AG04449 (cell line): ENCODE measurements at places on chromosomes 13 and 19.
A peak's percentile ranks its signal among the peaks of the same experiment; 100 is the strongest.

DNA sequence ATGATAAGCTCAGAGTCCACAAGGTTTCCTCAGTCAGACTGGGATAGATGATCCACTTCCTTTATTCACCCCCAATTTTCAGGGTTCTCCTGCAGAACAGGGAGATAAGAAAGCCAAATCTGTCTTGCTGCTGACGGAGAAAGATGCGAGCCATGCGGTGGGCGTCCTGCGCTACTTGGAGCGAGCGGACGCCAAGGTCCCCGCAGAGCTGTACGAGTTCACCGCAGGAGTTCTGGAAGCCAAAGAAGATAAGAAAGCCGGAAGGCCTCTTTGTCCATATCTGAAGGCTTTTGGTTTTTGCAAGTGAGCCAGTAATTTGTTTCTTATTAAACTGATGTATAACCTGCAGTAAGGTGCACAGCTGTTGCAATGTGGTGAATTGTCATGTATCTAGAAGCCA is 66.7 kb downstream of the SLC7A9 start:
- no peak for DNase-seq

DNA sequence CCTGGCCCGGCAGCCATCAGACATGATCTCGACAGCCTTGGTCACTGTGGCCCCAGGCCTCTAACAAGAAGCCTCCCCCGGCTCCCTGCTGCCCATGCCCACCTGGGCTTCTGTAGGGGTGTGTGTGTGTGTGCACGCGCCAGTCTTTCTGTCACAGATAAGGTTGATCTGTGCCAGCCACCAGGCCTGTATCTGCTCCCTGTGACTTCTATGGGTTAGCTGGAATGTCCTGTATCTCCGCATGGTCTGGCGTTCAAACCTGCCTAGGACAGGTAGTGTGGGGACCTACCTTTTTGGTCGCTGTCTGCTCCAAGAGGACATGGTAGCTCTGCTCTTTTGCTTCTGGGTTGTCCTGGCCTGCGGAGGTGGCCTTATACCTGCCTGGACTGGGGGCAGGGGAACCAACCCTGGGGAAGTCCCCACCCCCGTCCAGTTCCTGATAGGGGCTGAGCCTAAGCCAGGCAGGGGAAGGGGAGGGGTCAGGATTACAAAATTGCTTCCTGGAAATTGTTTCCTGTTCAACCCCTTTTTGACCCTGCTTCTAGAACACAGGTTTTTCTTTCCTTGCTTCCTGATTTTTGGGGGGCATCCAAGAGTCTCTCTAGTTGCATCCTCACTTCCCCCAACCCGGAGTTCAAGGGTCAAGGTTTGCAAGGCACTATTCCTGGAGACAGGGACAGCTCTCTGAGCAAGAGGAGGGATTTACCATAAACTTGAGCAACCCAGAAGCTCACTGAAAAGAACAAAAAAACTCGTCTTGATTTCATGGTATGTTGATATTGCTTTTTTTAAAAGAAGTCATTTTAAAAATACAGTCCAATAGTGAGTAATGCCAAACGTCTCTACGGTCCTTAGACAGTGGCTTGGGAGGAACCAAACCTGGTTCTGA is at the start of gene LRG1:
LRG1 (minus strand) TSS at position 344 of the 889 bp plus-strand sequence; CDS start at position 321, 23 bp downstream.
- DNase-seq: no peak

- DNase-seq: no peak
Observed at GRCh38 chr13:111879719-111880118, 187.2 kb upstream of the SOX1 start.

- DNase-seq: no peak
Observed at GRCh38 chr13:81577601-81578195, 1236.8 kb upstream of the SPRY2 start.

DNA sequence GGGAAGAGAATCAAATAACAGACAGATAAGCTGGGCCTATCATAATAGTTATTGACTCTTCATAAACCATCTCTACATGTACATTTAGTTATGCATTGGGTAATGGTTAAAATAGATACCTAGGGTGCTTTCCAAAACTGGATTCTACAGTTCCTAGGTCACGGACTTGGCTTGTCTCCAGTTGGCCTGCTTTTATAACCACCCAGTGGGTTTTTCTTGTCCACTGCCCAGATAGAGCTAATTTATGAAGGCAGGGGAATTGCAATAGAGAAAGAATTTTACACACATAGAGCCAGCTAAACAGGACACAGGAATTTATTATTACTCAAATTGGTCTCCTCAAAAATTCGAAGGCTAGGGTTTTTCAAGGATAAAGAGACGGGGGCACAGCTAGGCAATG is 97.3 kb downstream of the FAM216B start:
- no peak for DNase-seq

DNA sequence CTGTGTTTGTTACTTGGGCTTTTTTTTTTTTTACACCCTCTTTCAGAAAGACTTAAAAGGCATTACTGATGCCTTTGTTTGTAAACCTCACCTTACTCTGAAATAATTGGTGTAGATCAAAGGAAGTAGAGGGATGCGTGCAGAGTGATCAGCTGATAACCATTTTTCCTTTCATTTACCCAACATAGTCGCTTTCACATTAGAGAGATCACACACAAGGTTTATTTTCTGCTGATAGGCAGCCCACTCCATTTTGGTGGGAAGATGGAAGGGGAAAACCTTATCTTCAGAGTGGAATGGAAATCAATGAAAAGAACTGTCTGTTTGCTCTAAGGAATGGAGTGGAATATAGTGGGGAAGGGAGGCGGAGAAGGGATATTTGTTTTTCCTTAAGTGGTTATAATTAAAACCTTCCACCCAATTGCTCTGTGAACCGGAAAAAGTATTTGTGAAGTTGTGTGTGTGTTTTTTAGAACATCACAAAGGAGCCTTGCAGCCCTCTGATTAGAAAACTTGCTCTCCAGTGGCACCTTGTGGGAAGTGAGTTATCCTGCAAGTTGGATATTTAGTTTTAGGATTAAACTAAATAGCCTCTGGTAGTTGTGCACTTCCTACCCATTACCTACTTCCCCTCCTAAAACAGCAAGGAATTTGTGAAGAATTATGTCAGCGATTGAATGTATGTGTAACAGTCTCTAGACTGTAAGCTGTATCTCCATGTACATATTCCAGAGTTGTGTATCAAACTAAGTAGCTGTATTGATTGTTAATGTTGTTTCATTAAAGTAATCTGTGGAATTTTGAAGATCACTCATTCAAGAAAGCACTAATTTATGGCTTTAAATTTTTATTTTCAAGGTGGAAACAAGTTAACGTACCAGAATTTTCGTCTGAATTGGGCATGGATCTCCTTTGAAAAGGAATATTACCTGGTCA is 76.8 kb downstream of the FREM2 start:
- DNase-seq: peak; percentile 0

- DNase-seq: no peak
Observed at GRCh38 chr19:29620931-29621351, 14.9 kb downstream of the POP4 start.

- no peak for DNase-seq
Observed at GRCh38 chr13:111531505-111531904, 211.1 kb downstream of the TEX29 start.

- no peak for DNase-seq
Observed at GRCh38 chr13:42106998-42107397, 58.5 kb downstream of the DGKH start.

DNA sequence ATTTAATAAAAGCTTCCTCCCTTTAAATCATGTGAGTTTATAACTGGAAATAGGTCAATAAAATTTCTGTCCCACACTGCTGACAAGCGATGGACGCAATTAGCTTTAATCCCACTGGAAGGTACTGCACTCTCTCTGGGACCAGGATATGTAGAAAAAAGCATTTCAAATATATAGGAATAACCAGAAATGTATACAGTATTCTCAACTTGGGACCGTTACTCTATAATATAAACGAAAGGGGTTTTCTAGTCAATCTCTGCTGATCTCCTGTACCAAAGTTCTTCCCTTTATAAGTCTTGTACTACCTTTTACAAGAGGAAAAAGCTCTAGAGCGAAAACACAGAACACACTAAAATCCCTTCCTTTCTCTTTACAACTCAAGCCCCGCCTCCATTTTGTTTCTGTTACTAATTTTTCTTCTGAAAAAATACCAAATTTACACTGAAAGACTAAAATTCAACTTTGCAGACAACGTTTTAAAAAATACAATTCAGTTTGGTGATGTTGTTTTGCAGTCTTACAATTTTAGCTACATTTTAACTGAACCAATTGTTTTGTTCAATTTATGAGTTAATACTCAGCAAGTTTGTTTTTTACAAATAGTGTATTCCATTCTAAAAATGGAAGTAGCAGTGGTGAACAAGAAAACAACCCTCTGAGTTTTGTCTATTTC is 1.7 kb upstream of the USPL1 start:
- DNase-seq: no peak

DNA sequence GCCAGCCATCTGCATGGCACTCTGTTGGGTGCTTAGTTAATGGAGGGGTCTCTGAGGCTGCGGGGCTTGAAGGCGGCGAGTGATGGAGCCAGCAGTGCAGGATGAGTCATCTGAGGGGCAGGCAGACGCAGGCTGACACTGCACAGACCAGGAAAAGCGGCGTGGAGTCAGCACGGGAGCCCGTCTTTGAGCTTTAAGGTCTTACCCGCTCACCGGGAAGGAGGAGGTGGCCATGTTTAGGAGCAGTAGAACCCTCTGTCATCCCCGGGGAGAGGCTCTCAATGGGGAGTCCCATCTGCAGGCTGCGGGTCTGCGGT is 13.1 kb downstream of the NAXD start:
- no peak for DNase-seq

- DNase-seq: no peak
Observed at GRCh38 chr13:90238413-90238812, 1109.1 kb upstream of the MIR17HG start.

GRCh38 chr19:50779504-50780457 is 9.5 kb downstream of the GPR32 start:
- no peak for DNase-seq

DNA sequence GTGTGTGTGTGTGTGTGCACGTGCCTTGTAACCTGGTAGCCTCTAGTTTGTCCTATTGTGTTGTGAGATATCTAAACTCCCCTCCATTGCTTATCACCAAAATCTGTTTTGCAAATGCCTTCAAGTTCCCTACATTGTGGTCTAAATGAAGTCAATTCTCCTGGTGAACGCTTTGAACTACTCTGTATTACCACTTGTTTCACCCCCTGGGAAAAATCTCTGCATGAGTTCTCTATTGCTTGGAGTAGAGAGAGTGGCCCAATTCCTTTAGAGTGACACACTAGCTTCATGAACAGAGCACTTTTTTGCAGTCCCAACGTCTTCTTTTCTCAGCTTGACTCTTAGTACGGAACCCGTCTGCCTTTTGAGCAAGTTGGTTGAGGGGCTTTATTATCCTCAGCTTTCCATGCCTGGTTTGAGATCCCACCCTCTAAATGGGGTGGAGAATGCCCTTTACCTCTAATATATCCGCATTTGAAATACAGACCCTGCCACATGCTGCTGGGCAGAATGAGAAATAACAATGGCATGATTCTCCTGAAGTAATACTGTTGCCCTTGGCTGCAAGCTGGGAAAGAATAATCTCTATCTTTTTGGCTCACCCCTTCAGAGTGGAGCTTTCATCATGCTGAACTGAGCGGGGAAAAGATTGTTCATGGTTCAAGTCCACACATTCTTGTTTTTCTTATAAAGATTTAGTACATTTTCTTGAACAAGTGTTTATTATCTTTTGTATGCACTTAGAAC is 2545.3 kb downstream of the PCDH9 start:
- no peak for DNase-seq

DNA sequence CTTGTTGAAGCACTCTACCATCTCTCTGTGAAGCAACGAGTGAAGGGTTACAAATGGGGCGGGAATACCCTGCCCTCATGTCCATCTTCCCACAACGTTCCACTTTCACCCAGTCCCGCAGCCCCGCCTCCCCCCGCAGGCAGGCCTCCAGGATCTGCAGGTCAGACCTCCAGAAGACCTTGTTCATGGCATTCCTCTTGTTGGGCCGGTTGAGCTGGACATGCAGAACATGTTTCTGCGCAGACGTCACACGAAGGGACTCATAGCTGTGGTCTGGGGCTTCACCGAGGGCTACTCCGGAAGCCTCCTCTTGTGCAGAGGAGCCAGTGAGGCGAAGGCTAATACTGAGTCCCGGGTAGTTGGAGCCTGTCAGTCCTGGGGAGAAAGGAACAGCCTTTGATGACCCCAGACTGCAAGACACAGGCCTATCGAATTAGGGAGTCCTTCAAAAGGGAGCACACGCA is 420 bp downstream of the ECH1 start:
- DNase-seq: peak; percentile 77

DNA sequence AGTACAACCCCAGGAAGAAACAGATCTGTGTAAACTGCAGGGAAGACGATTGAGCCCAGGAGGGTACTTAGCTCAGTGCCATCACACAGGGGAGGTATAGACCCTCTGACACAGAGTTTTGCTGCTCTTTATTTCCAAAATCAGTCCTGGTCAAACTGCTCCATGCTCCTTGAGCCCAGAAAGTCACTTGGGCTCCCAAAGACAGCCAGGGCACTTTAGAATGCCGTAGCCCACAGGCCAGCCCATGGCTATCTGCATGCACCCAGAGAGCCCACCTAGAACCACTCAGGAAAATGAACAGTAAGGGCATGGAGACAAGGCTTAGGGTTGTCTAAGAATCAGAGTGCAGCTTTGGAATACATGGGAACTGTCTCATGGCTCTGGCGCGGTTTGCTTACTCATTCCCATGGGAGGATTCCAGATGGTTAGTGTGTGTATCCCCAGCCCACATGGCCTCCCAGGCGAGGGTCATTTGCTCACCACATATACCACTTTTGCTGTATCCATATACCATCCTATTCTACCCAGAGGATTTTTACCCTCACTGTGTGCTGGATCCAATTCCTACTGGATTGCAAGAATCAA is 14.7 kb upstream of the PDCD5 start:
- no peak for DNase-seq

GRCh38 chr19:19613506-19613905 is 5.0 kb downstream of the PBX4 start:
- no peak for DNase-seq

- no peak for DNase-seq
Observed at GRCh38 chr13:101614491-101614890, 162.0 kb downstream of the ITGBL1 start.

DNA sequence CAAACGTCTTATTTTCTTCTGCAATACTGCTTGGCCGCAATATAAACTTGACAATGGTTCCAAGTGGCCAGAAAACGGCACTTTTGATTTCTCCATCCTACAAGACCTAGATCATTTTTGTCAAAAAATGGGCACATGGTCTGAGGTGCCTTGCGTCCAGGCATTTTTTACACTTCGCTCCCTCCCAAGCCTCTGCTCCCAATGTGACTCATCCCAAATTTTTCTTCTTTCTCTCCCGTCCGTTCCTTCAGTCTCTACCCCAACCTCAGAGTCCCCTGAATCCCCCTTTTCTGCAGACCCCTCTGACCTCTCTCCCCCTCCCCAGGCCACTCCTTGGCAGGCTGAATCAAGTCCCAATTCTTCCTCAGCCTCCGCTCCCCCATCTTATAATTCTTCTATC is 14.3 kb upstream of the OR10H1 start:
- DNase-seq: no peak

- DNase-seq: no peak
Observed at GRCh38 chr13:59478908-59479307, 684.8 kb downstream of the DIAPH3 start.

DNA sequence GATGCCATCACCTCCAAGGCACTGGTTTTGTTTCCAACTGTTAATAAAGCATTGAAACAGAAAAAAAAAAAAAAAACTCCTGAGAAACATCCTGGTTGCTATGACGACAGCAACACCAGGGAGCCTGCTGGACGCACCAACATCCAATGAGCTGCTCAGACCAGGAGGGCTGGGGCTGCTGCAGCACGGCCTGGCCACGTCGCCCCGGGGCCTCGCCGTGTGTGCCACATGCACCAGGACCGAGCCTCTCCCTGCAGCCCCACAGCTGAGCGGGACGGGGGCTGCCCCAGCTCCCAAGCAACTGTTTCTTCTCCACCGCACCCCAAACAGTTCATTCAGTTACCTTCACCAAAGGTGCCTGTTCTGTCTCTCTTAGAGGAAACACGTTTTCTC is 54.5 kb downstream of the RASA3 start:
- no peak for DNase-seq
